ENCODE measurements at places on chromosomes 5 and 9. TPM values are rescaled to one million over a fixed set of nuclear protein-coding genes. Genes with fewer than 3 reads are reported as not detected.

GRCh38 chr5:132392978-132393825, 23.7 kb downstream of the SLC22A5 start:
- DNase-seq = no peak
- peaks cover 17% of the 10 kb centered on the region for H3K36me3 ChIP-seq
- H3K4me3 ChIP-seq = no peak overlapping the region
- H3K27ac ChIP-seq = no peak overlapping the region
- H3K27me3 ChIP-seq = no peaks in the 10 kb centered on the region

- no peaks in the 10 kb centered on the region for H3K36me3 ChIP-seq
- H3K4me1 ChIP-seq = no peaks in the 10 kb centered on the region
- no peak for DNase-seq
- H3K27ac ChIP-seq = no peak overlapping the region
Measured at GRCh38 chr5:150311015-150311692, 8.4 kb upstream of the ARSI start.

- H3K36me3 ChIP-seq = no peaks in the 10 kb centered on the region
- DNase-seq = no peak
- no peak overlapping the region for H3K27ac ChIP-seq
- no peak overlapping the region for H3K4me3 ChIP-seq
Measured at GRCh38 chr5:180990882-180991242, 2.2 kb downstream of the BTNL3 start.

- peaks cover 15% of the 10 kb centered on the region for H3K4me1 ChIP-seq
- no peak overlapping the region for H3K27ac ChIP-seq
- H3K27me3 ChIP-seq = no peaks in the 10 kb centered on the region
- H3K4me3 ChIP-seq = no peak overlapping the region
Measured at GRCh38 chr5:157817387-157817702, 41.6 kb downstream of the CLINT1 start.

GRCh38 chr9:132683873-132684272, 13.6 kb downstream of the GTF3C4 start:
- no peak overlapping the region for H3K4me3 ChIP-seq
- no peaks in the 10 kb centered on the region for H3K27me3 ChIP-seq
- H3K4me1 ChIP-seq = peaks cover 34% of the 10 kb centered on the region
- H3K27ac ChIP-seq = no peak overlapping the region

- H3K36me3 ChIP-seq = peaks cover 59% of the 10 kb centered on the region
- H3K4me3 ChIP-seq = peak overlapping the region; percentile 79
- peaks cover 8% of the 10 kb centered on the region for H3K27me3 ChIP-seq
- H3K4me1 ChIP-seq = peaks cover 88% of the 10 kb centered on the region
- H3K27ac ChIP-seq = peak overlapping the region; percentile 91
Measured at GRCh38 chr5:134131578-134132350, 17.3 kb downstream of the TCF7 start.

GRCh38 chr5:181255836-181256578, 4.9 kb downstream of the TRIM52 start:
- peaks cover 53% of the 10 kb centered on the region for H3K36me3 ChIP-seq
- DNase-seq = no peak
- peaks cover 61% of the 10 kb centered on the region for H3K4me1 ChIP-seq
- H3K27me3 ChIP-seq = no peaks in the 10 kb centered on the region

DNA sequence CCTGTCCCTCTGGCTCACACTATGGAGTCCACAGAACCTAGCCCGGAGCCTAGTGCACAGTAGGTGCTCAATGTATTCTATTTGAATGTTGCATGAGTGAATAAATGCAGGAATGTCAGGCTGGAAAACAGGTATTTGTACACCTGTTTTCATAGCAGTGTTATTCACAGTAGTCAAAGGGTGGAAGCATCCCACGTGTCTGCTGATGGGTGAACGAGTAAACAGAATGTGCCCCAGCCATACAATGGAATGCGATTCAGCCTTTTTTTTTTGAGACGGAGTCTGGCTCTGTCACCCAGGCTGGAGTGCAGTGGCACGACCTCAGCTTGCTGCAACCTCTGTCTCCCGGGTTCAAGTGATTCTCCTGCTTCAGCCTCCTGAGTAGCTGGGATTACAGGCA, 31.5 kb upstream of the IER5L start:
- peaks cover 15% of the 10 kb centered on the region for H3K4me1 ChIP-seq
- H3K4me3 ChIP-seq = no peak overlapping the region
- no peak overlapping the region for H3K27ac ChIP-seq
- no peaks in the 10 kb centered on the region for H3K36me3 ChIP-seq
- no peaks in the 10 kb centered on the region for H3K27me3 ChIP-seq

DNA sequence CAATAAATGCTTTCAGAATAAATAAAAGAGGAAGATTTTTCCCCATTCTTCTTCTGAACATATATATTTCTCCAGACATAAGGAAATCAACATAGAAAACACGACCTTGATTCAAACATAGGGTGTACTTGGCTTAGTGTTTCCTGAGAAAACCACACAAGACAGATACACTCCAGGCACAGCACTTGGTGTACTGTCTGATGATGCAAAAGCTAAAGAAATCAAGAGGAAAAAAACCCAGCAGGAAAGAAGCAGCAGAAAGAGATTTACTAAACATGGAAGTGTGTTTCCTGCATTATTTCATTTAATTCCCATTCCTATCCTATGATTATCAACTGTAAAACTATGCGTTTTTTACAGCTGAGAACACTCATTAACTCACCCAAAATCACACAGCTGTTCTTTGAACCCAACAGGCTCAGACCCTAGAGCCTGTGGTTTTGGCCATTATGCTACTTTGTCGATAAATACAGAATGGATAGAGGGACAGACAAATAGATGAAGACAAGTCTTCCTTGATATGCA, 46.1 kb downstream of the NIPAL4 start:
- peaks cover 57% of the 10 kb centered on the region for H3K4me1 ChIP-seq
- no peak overlapping the region for H3K4me3 ChIP-seq
- H3K27ac ChIP-seq = peak overlapping the region; percentile 66
- no peaks in the 10 kb centered on the region for H3K27me3 ChIP-seq

GRCh38 chr9:135242049-135242396, 154.6 kb downstream of the OLFM1 start:
- DNase-seq = no peak
- H3K36me3 ChIP-seq = no peaks in the 10 kb centered on the region
- no peaks in the 10 kb centered on the region for H3K27me3 ChIP-seq
- no peak overlapping the region for H3K4me3 ChIP-seq

DNA sequence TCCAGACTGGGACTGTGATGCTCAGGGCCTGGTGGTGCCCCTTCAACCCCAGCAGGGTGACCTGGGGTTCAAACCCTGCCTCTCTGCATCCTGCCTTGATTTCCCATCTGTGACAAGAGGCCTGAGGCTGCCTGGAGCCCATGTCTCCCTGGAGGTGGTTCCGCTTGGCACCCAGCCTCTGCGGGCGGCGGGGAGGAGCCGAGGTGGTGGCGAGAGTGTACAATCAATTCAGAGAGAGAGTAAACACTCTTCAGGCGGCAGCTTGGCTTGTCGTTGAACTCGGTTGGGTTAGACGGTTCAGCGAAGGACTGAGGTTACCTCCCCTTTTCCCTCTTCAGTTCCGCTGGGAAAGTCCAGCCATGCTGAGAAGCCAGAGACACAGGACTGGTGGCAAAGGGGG, 39.3 kb downstream of the NTNG2 start:
- no peaks in the 10 kb centered on the region for H3K36me3 ChIP-seq
- H3K4me1 ChIP-seq = no peaks in the 10 kb centered on the region
- H3K4me3 ChIP-seq = no peak overlapping the region
- H3K27me3 ChIP-seq = peaks cover 1% of the 10 kb centered on the region

GRCh38 chr9:69465473-69465872, 140.5 kb downstream of the ENTREP1 start:
- H3K36me3 ChIP-seq = no peaks in the 10 kb centered on the region
- no peak for DNase-seq
- no peaks in the 10 kb centered on the region for H3K4me1 ChIP-seq
- no peak overlapping the region for H3K27ac ChIP-seq
- H3K4me3 ChIP-seq = no peak overlapping the region
- no peaks in the 10 kb centered on the region for H3K27me3 ChIP-seq

- no peak overlapping the region for H3K4me3 ChIP-seq
- DNase-seq = no peak
- no peak overlapping the region for H3K27ac ChIP-seq
- H3K27me3 ChIP-seq = peaks cover 5% of the 10 kb centered on the region
Measured at GRCh38 chr5:54221135-54221534, 89.2 kb downstream of the ARL15 start.

DNA sequence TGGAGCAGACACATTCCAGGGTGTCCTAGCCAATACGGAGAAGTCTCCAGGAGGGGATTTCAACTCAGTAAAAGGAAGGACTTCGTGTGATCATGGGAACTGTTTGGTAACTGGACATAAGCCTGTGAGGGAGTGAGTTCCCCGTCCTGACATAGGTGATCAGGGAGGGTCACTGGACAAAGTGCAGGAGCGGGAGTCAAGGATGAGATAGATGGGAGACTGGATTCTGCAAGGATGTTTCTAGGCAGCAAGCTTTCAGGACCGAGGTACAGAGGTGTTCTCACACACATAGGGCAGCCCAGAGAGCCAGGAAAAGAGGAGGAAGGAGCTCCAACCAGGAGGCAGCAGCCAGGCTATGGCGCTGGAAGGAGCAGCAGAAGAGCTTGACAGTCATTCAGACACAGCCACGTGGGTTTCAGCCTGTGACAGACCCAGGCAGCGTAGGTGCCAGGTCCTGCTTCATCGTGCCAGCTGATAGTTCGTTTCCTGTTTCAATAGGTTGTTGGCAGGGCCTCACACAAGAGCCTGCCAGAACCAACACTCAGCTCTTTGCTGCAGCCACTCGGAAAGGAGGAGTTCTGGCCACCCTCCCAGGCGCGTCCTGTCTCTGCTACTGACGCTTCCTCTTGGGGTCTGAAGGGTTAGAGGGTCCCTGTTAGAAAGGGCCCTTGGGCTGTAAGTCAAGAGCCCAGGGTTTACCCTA, 84.1 kb downstream of the AMBP start:
- H3K27ac ChIP-seq = no peak overlapping the region
- H3K27me3 ChIP-seq = peaks cover 5% of the 10 kb centered on the region
- H3K36me3 ChIP-seq = no peaks in the 10 kb centered on the region
- no peak overlapping the region for H3K4me3 ChIP-seq

GRCh38 chr5:152397581-152397980, 7.5 kb downstream of the NMUR2 start:
- no peak overlapping the region for H3K4me3 ChIP-seq
- H3K27ac ChIP-seq = no peak overlapping the region
- no peaks in the 10 kb centered on the region for H3K27me3 ChIP-seq
- DNase-seq = no peak
- H3K4me1 ChIP-seq = peaks cover 4% of the 10 kb centered on the region

DNA sequence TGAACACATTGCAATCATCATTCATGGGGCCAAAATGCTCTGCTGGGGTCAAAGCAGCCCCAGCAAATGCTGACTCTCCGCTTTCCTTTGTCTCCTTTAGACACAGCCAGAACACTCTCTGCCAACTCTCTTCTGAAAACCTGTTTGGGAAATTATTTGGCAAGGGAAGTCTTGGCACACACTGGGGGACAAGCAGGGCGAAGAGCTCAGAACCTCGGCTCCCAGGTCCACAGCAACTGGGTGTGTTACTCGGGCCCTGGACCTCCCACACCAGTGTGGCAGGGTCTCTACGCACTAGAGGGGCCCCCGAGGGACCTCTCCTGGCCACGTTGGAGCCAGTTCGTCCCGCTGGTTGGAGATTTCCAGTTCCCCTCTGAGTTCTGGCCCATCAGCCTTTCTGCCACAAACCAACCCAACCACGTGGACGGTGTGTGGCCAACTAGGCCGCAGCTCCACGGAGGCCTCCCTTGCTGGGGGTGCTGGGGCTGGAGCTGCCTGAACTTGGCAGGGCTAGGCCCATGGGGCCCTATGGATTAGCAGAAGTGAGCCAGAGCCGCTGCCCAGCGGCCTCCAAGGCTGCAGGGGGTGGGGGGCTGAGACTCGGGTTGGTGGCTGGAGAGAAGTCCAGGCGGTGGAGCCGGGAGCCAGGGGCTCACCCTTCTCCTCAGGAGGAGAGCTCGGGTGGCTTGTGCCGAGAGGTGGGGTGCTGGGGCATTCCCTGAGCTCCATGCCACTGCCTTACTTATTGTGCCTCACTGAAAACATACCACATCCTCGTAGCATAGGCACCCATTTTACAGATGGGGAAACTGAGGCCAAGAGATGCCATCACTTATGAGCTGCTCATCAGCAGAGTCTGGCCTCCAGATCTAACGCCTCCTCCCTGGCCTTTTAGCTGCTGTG, 46.8 kb upstream of the RNU6ATAC start:
- DNase-seq = no peak
- H3K36me3 ChIP-seq = no peaks in the 10 kb centered on the region
- no peaks in the 10 kb centered on the region for H3K4me1 ChIP-seq
- no peak overlapping the region for H3K27ac ChIP-seq
- H3K4me3 ChIP-seq = no peak overlapping the region

DNA sequence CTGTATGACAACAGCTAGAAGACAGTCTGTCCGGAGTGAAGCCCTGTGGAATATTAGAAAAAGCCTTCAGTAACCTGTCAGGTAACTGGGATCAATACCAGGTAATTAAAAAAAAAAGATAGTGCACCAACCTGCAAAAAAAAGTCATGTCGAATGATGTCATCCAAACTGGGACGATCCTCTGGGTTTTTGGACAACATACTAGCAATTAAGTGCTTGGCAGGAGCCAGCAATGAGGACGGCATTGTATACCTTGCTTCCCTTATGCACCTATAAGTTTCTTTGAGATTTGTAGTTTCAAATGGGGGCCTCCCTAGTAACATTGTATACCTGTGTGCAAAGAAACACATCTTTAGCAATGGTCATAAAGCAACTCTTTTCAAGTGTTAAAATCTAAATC, 2.8 kb downstream of the PLK2 start:
- no peak overlapping the region for H3K27ac ChIP-seq
- H3K4me1 ChIP-seq = peaks cover 19% of the 10 kb centered on the region
- H3K4me3 ChIP-seq = no peak overlapping the region
- H3K36me3 ChIP-seq = peaks cover 14% of the 10 kb centered on the region
- DNase-seq = no peak

DNA sequence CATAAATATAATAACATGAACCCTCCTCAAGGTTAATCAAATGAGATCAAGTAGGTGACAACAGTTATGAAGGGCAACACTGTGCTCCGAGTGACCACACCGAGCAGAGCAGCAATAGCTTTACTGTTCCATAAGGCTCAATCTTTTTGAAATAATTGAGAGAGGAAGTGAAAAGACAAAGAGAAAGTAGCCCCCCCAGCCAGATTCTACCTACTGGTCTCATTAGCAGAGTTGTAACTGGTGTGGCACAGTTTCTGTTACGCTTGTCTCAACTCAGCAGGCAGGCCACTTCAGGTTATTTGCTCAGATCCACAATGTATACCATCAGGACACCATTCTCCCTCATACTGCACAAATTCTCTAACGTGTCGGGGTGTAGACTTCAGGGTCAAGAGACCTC, 14.0 kb downstream of the PRUNE2 start:
- H3K36me3 ChIP-seq = no peaks in the 10 kb centered on the region
- no peaks in the 10 kb centered on the region for H3K4me1 ChIP-seq
- H3K27ac ChIP-seq = no peak overlapping the region
- no peak overlapping the region for H3K4me3 ChIP-seq
- no peaks in the 10 kb centered on the region for H3K27me3 ChIP-seq

- H3K27ac ChIP-seq = no peak overlapping the region
- H3K27me3 ChIP-seq = peaks cover 4% of the 10 kb centered on the region
- no peak for DNase-seq
- H3K4me3 ChIP-seq = no peak overlapping the region
Measured at GRCh38 chr5:1230551-1230950, 5.4 kb downstream of the SLC6A18 start.

The DNAI1 gene
- total RNA-seq = not detected

The CKMT2 gene
- not detected for total RNA-seq

The RICTOR gene
- total RNA-seq = 34.2 TPM

The GABRA1 gene
- total RNA-seq = not detected

The CATSPER3 gene
- 0.64 TPM for total RNA-seq

The PCDHB3 gene
- total RNA-seq = not detected

The NR5A1 gene
- not detected for total RNA-seq

The FOXD4L3 gene
- not detected for total RNA-seq

The SLCO6A1 gene
- total RNA-seq = not detected

The NR3C1 gene
- total RNA-seq = 62.2 TPM

The TRPM3 gene
- not detected for total RNA-seq

Measured in activated CD4-positive, alpha-beta T cell treated with anti-CD3 and anti-CD28 coated beads, Interleukin-2, amount 10 ng/mL, durations not matched to agents 24 days and 14 days (primary cell).